Anterior cingulate cortex (tissue), 58 donors: ENCODE measurements at places on chromosomes 3 and 15.

GRCh38 chr3:36212251-36212650 lies 168.1 kb upstream of the STAC start:
- DNase-seq, result no peak

GRCh38 chr3:134964226-134964625 lies 169.2 kb downstream of the EPHB1 start:
- DNase-seq, result no peak

- no peak for DNase-seq
Observed at GRCh38 chr3:115022199-115022598, 124.9 kb downstream of the ZBTB20 start.

DNA sequence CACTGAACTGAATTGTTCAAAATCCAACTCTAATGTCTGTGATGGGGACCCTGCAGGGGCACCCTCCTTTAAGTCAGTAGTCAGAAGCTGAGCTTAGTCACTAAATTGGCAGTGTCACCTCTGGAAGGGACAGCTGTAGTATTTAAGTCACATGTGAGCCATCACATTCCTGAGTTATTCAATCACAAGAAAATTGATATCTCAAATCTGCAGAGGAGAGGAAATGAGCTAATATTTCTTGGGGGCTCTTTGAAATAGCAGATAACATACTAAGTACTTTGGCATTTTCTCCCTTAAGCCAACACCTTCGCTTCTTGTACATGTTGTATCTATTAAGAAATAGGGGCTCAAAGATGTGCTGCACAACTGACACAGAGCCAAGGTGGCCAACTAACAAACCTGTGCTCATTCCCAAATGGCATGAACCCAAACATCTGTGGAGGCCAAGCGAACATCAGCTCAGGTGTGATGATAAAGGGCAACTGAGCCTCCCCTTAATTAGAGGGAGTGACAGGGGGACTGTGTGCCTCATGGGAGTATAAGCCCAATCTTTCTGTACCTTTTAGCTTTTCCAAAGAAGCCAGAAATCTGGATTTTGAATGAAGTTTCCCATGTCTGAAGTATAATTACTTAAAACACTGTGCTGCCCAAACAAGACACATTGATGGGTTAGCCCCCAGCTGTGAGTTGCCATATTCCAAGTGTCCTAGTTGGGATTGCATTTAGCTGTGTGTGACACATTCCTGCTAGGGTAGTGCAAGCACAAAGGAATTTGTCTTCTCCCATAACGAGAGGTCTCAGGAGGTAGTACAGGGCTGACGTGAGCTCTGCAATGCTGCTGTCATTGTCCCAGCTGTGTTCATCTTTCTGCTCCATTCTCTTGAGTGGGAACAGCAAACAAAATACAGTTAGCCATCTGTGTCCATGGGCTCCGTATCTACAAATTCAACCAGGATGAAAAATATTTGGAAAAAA lies 63.3 kb downstream of the ABHD5 start:
- no peak for DNase-seq

DNA sequence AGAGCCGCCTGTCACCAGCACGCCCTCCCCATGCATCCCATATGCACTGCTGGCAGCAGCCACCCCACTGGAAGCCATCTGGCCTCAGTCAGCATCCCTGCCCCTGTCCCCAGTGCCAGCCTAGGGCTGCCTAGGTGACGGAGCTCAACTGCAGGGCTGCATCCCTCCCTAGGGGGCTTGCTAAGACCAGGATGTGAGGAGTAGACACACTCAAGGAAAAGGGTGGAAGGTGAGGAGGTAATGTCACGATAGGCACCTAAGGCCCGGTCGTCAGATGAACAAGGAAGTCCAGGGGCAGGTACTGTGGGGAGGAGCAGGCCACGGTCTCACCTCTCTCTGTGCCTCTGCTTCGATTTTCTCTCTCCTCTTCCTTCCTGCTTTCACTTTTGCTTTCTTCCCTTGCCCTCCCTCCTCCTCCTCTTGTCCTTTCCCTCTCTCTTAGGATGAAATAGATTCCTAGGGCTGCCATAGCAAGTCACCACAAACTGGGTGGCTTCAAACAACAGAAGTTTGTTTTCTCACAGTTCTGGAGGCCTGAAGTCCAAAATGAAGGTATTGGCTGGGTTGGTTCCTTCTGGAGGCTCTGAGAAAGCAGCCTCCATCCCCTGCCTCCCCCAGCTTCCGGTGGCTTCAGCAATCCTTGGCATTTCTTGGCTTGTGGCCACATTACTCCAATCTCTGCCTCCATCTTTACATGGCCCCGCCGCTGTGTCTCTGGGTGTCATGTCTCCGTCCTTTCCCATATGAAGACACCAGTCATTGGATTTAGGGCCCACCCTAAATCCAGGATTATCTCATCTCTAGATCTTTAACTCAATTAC lies 298.3 kb downstream of the SHQ1 start:
- no peak for DNase-seq

DNA sequence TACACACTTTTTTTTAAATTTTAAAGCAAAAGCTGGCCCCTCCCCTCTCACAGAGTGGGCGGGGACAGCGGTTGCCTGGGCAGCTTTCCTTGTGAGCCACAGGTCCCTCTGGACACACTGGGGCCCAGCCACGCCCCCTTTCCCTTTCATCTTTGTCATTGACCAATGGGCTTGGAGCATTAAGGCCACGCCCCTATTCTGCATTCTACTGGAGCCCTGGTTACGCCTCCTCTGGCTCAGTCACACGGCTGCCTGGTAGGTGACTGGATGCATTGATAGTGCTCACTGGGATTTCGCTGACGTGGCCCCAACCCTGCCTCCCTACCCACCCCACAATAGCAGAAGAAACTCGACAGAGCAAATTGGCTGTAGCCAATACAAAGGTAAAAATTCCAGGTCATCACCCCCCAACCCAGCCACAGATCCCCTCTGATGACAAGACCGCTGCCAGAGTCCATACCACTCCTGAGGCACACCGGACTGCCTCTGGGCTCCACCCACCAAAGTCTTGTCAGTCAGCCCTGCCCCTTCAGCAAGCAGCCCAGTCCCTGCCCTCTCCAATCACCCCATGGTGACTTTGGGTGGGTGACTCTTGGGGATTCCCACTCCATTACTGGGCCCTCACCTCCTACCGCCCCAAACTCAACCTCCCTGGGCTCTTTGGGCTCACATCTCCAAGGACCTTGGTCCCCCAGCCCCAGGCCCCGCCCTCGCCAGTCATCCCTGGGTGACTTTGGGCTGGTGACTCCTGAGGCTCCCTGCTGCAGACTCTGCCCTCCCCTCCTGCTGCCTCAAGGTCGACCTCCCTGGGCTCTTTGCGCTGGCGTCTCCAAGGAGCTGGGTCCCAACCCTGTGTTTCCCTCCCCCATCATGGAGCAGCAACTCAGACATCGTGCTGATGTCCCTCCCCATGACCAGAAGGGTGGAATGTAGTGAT lies 112.2 kb upstream of the FAN1 start:
- no peak for DNase-seq

GRCh38 chr3:197730200-197730599 lies 6.5 kb downstream of the RUBCN start:
- DNase-seq, result no peak

DNA sequence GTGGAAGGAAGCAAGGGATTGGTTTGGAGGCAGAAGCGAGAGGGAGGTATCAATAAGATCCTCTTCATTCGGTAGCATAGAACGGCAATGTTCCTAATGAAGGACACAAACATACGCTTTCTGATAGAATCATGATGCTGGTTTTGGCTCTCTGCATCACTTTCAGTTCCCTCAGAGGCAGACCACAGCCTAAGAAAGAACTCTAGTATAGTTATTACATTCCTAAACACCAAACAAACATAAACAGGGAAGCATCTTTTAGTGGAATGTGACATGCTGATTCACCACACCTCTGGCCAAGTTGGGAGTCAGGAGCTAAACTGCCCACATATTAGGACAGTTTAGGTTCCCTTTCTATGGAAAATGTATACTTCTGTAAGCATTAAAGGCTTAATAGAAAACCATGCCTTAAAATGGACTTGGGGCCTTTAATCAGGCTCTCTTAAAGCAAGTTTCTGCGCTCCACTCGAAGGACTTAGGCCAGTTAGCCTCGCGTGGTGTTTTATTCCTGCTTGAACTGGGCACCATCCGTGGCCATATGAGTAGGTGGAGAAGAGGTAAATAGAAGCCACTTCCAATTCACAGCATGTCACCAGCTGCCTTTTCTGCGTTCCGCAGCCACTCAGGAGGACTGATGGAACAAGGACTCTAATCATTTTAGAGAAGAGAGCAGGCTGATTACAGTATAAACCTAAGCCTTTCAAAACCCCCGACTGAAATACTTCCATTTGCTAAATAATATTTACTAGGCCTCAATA lies 53.7 kb downstream of the CD47 start:
- no peak for DNase-seq

GRCh38 chr15:90210593-90210992 lies 9.5 kb downstream of the SEMA4B start:
- DNase-seq, result no peak
